Left cardiac atrium (tissue), 4 donors: ENCODE measurements at places on chromosomes 7 and 10.
A peak's percentile ranks its signal among the peaks of the same experiment; 100 is the strongest.

GRCh38 chr10:132498562-132499366 is 38.8 kb upstream of the INPP5A start:
- no peak for DNase-seq

DNA sequence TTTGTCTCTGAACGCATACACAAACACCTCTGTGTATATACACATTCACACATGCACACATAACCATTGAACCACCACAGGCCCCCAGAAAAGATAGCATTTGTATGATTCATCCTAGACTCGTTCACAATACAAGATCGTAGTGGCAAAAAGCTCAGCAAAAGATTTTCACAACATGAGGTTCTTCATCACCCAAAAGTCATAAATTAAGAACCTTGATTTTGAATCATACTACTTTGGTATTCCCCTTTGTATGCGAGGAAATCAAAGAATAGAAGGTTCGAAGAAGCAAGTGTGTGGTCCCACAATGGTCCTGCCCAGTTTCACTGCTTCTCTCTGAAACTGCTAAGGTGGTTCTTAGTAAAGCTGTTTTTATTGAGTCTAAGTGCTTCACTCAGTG is 200.7 kb downstream of the CELF2 start:
- no peak for DNase-seq

DNA sequence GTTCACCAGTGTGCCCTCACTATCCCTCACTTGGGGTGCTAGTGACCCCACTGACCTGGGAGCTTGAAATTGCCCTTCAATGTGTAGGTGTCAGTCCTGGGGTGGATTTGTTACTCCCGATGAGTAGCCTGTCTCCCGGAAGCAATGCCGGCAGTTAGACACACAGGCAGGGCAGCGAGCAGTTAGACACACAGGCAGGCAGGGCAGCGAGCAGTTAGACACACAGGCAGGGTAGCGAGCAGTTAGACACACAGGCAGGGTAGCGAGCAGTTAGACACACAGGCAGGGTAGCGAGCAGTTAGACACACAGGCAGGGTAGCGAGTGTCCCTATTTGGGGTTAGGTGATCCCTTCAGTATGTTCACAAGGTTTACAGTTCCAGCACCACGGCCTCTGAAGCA is 44.0 kb downstream of the VWA2 start:
- DNase-seq, result no peak

GRCh38 chr7:30476459-30477145 is 2.0 kb downstream of the NOD1 start:
- no peak for DNase-seq

- DNase-seq, result no peak
Measured at GRCh38 chr7:149828357-149829309, 9.5 kb upstream of the ZNF862 start.

DNA sequence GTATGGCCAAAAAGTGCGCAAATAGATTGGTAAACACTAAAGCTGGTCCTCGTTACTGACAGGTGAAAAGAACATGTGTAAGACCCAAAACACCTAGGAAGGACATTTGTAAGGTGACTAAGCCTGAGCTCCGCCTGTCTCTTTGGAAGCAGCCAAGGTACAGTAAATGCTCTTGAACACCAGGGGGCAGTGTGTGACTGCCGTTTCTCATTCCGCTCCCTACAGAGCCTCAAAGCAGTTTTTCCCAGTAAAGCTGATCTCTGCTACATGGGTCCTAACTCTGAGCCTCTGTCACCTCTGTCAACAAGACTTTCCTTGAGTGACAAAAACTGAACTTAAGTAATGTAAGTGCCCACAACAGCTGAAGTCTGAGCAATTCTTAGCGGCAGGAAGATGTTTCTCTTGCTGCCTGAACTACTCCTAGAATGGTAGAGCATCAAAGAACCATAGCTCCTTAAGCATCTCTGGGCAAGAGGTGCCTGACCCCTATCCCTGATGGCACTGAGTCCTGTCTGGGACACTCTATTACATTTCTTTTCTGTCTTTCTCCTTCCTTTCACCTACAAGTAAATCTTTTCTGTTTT is 238.0 kb upstream of the INHBA start:
- DNase-seq, result peak; percentile 67

DNA sequence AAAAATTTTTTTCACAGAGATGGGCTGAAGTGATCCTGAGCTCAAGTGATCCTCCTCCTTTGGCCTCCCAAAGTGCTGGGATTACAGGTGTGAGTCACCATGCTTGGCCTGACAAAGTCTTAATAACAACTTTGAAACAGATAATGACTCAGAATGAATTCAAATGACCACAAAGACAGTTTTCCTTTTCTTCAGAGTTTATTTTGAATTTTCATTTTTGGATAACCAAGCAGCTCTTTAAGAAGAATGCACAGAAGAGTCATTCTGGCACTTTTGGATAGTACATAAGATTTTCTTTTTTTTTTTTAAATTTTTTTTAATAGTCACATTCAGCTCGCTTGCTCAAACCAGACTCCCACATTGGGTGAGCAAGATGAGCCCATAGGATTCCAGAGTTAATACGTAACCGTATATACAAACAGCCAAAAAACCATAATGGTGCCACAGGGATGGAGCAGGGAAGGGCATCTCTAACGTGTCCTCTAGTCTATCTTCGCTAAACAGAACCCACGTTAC is 43.0 kb upstream of the NMT2 start:
- DNase-seq, result no peak

DNA sequence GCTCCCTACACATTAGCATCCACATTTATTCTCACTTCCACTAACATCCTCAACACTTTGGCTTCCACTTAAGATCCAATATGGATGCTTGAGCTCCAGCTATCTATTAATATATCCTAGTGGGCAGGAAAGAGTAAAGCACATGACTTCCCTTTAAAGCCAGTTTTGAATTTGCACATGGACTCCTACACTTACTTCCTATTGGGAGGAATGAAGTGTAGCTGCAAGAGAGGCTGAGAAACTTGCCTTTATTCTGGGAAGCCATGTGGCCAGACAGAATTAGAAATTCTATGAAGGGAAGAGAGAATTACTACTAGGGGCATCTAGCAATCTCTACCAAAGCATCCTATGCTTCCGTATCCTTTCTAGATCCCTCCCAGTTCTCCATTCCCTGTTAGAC is 3.0 kb upstream of the TSPAN14 start:
- no peak for DNase-seq

GRCh38 chr10:23521735-23522134 is 82.9 kb downstream of the OTUD1 start:
- DNase-seq, result no peak

DNA sequence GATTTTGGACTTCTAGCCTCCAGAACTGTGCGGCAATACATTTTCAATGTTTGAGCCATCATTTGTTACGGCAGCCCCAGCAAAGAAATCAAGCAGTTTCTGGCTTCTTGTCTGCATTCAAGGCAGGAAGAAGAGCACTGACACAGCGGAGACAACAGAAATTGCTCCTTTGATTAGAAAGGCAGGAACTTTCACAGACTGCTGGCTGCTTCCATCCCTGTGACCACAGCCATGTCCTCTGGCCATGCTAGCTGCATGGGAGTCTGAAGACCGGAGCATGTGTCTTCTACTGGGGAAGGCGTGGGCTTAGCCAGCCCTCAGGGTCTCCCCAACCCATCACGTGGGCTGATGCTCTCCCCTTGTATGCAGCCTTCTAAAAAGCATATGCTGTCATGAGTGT is 19.1 kb downstream of the C10orf71 start:
- DNase-seq, result no peak

DNA sequence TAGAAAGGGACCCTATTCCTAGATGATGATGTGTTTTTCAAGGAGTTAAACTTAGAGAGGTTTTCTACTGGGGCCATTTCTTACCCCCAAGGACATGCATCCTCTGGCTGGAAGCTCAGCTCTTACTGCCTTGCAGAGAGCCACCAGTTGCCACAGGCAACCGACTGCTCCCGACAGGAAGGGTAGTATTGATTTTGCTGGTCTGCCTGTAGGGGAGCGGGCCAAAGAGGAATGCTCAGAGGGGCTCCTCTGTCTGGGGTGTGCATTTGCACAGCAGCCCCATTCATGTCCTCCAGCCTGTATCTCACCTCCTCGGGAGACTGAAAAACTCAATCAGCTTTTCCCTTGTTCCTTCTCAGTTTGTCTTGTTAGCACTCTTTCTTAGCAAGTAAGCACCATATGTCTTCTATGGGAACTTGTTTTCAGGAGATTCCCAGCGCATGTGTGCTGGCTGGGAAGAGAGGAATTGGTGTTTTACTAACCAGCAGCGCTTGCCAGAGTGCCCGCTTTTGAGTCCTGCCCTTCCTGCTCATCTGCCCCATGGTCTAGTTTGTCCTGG is 739.0 kb upstream of the GALNT17 start:
- no peak for DNase-seq

DNA sequence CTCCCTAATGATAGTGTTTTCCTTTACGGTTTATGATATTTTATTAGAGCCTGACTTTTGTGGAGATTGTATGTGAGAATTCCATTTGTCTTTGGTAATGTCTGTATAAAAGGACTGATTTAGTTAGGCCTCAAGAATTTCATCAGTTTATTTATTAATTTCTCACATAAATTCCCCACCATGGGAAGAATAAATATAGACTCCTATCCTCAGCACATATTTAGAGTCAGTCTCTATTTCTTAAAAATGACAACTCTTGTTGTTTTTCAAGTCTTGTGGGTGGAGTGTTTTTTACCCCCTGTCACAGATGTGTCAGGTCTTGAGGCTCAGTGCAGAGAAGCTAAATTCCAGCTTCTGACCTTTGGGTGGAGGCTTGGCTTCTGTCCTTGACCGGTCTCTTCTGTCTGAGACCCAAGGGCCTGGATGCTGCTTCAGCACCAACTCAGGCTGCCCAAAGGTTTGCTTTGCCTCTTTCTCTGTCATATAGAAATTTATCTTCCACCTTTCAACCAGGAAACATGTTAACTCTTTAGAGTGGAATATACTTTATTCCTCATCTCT is 117.3 kb upstream of the INHBA start:
- no peak for DNase-seq

GRCh38 chr7:135917721-135918120 is 59.4 kb downstream of the MTPN start:
- DNase-seq, result no peak

- DNase-seq, result peak; percentile 20
Measured at GRCh38 chr10:79982861-79983260, 34.0 kb upstream of the SFTPD start.

GRCh38 chr10:68154211-68154497 is 44.9 kb downstream of the MYPN start:
- peak; percentile 40 for DNase-seq

DNA sequence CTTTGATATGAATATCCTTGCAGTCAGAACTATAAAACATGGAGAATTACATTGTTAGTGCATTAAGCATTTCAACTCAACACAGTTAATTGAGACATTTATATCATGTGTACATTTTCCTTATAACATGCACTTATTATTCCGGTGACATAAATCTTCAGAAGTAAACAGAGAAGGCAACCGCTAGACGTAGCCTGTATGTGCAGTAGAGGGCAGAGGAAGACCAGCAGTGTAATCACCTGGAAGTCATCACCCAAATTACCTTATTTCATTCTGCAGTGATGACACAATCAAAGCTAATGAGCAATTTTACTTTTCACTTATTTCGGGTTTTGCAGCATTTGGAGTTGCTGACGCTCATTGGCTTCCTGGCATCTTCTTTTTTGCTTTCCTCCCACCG is 394.6 kb downstream of the SDK1 start:
- DNase-seq, result no peak

GRCh38 chr7:151728746-151729145 is 148.2 kb downstream of the PRKAG2 start:
- DNase-seq, result peak; percentile 72

- peak; percentile 76 for DNase-seq
Measured at GRCh38 chr7:4799508-4800268, 24.3 kb downstream of the AP5Z1 start.

DNA sequence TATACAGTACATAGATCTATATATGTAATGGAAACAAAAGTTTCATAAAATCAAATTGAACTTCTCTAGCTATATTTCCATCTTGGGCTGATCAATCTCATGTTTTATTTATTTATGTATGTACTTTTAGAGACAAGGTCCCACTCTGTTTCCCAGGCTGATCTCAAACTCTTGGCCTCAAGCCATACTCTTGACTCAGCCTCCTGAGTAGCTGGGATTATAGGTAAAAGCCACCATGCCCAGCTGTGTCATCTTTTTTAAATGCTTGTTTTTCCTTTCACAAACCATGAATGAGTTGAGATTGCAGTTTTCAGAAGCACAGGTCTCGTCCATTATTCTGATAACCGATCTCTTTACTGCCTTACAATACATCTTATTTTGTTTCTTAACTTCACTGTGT is 400.9 kb downstream of the KCNMA1 start:
- DNase-seq, result no peak

- no peak for DNase-seq
Measured at GRCh38 chr7:452791-453455, 66.7 kb downstream of the PDGFA start.

DNA sequence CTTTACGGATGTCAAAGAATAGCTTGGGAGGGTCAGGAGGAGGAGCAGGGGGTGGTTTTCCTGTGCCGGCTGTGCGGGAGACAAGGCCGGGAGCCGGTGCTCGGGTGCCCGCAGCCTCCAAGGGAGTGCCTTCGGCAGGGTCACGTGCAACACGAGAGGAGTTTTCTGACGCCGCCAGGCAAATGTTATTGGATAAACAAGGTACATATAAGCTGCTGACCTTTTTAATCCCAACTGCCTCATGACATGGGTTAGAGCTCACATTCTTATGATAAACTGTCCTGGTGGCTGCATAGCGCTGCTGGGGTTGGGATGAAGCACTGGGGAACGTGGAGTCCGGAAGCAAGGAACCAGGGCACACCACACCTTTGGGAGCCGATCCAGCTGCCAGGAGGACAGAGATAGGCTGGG is 124.8 kb upstream of the PDLIM1 start:
- DNase-seq, result no peak

- DNase-seq, result no peak
Measured at GRCh38 chr10:4334015-4334414, 492.0 kb upstream of the AKR1E2 start.

DNA sequence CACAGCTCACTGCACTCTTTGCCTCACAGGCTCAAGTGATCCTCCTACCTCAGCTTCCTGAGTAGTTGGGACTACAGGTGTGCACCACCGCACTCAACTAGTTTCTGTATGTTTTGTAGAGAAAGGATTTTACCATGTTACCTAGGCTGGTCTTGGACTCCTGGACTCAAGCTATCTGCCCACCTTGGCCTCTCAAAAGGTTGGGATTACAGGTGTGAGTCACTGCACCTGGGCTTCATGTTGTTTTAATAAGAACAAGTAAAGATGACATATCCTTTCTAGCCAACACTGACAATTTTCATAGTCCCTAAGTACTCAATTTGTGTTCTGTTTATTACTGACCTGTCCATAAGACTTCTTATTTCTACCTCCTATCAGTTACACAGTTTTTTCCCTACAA is 16.8 kb downstream of the SEMA3C start:
- DNase-seq, result no peak
